ENCODE measurements at places on chromosomes 4 and X. TPM values are rescaled to one million over a fixed set of nuclear protein-coding genes. Genes with fewer than 3 reads are reported as not detected.

GRCh38 chr4:184680698-184681097 is 31.2 kb downstream of the PRIMPOL start:
- peak; percentile 70 for DNase-seq

Gene CXorf49
- total RNA-seq: not detected

DNA sequence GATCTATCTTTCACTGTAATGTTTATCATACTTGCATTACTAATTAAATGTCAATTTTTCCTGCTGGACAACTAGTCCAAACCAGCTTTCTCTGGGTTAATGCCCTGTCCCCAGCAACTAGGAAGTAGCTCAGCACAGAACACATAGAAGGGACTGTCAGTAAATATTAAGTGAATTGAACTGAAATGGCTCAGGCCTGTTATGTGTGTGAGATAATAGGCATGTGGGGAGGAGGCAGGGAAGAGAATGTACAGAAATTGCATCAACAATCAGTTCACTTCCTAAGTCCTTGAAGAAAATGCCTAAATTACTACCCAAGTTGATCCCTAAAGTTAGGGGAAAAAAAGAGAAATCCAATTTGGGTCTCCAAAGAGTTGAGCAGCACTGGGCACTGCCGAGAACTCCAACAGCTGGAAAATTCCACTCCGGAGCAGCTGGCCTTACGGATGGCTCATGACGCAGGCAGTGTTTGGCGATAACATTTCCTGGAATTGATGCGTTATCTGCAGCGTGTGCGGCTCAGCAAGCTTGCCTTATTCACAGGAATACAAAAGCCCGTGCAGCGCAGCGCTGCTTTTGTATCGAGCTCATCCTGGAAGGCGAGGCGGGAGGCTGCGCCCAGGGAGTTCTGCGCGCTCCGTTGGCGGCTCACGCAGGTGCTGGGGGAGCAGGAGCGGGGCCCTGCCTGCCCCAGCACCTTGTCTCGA is 297.3 kb upstream of the LCORL start:
- no peak for DNase-seq

DNA sequence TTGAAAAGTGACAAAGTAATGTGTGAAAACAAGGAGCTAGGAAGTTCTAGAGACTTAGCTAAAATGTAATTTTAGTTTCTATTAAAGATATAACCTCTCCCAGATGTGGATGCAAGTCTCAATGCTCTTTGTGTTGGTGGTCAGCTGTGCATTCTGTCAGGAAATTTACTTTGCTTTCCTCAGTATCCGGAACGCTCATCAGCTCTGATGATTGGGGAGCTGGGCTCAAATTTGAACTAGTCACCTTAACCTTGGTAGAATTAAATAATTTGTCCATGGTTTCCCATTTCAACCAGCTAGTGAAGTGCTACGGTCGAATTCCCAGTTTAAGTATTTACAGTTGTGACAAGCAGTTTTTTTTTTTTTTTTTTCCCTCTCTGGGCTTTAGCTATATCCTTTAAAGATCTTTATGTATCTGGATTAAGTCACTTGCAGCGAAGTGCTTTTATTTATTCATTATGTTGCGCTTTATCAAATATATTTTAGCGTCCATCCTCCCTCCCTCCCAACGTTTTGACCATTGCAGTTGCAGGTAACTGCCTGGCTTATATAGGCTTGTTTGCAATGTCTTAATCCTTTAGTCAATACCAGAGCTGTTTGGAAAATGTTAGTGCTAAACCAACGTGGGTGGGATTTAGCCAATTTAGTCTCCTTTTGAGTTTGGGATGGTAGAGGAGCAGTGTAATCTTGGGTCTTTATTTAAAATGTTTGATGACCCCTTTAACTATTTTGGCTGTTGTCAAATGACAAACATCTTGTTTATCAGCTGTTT is 2.1 kb downstream of the OGT start:
- no peak for DNase-seq

- DNase-seq: no peak
Measured at GRCh38 chr4:106266201-106266600, 49.8 kb downstream of the TBCK start.

Gene POLN
- total RNA-seq: 2.8 TPM

GRCh38 chr4:90606781-90607180 is 479.6 kb downstream of the CCSER1 start:
- DNase-seq: no peak

Gene HERC5
- 1.4 TPM for total RNA-seq

Gene MAGEE2
- 0.21 TPM for total RNA-seq

DNA sequence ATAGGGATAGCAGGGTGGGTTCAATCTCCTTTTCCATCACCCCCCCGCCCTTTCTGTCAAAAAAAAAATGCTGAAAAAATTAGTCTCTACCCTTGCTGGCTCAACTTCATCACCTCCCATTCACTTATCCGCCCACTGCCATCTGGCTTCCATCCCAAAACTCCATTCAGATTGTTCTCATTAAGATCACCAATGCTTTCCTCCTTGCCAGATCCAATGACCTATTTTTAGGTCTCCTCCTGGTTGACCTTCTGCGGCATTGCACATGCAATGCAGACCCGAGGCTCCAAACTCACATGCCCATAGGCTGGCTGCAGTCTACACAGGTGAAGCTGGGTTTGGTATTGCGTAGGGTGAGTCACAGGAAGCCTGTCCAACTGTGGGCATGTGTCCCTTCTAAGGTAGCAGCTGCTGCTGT is 21.1 kb upstream of the STIM2 start:
- DNase-seq: no peak

DNA sequence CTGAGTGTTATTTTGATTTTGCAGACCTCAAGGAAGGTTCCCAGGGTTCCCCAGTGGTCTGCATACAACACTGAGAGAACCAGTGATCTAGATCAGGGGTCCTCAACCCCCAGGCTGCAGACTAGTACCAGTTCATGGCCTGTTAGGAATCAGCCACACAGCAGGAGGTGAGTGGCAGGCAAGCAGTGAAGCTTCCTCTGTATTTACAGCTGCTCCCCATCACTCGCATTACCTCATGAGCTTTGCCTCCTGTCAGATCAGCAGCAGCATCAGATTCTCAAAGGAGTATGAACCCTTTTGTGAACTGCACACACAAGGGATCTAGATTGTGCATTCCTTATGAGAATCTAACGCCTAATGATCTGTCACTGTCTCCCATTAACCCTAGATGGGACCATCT is 28.5 kb downstream of the EDNRA start:
- no peak for DNase-seq

DNA sequence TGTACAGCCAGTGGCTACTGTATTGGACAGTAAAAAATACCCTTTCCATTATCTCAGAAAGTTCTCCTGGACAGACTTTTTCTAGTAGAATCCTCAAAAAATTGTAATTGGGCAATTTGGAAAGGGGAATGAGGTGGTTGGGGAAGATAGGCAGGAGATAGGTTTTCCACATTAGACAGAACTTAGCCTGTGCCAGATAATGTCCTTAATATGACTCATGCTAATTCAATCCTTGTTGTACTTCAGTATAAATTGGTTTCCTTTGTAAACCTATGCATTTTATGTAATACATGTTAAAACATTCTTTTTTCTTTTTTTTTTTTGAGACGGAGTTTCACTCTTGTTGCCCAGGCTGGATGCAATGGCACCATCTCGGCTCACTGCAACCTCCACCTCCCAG is 8.9 kb downstream of the EIF4E start:
- DNase-seq: no peak

Gene NHSL2
- total RNA-seq: 4.1 TPM

- no peak for DNase-seq
Measured at GRCh38 chrX:74523870-74524735, 90.3 kb downstream of the RLIM start.

Gene CFAP97
- 22.4 TPM for total RNA-seq

DNA sequence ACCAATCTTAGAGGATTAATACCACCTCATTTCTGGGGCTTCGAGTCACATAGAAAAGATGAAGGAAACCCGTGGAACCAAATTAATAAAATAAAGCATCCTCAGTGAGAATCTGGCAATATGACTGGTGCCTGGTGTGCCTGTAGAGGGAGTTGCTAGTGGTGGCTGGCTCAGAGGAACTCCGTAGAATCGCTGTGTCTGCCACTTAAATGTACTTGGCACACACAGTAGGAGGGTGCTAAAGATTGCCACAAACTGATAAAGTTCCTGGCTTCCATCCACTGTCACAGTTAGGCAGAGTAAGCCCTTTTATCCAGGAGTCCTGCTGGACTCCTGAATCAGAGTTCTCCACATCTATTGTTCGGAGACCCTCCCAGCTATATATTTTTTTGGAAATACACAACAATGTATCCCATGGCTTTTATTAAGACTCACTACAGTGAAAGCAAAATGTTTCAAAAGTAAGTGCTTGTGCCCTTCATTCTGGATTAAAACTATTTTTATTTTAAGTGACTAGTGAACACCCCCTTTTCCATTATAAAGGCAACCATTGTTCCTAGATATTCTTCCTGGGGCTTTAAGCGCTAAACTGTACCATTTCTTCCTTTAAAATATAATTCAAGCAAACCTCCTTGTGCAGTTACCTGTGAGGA is 56.6 kb downstream of the KIF4A start:
- DNase-seq: no peak

Gene BANK1
- 1.2 TPM for total RNA-seq

DNA sequence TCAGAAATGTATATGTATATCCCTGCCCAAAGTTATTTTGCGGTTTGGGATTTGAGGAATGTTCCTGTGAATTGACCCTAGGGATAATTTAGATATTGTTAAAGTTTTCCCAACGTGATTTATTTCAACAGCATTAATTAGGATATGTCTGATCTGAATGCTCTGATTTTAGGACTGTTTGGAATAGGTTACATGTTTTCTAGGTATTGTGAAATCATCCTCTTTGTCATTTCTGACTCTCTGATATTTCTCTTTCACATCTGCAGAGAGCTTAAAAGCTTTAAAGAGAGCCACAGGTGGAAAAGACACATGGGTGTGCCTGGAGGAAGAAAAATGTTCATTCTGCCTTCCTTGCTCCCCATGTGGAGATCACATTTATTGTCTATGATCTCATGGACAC is 5.1 kb downstream of the GPR101 start:
- DNase-seq: no peak

DNA sequence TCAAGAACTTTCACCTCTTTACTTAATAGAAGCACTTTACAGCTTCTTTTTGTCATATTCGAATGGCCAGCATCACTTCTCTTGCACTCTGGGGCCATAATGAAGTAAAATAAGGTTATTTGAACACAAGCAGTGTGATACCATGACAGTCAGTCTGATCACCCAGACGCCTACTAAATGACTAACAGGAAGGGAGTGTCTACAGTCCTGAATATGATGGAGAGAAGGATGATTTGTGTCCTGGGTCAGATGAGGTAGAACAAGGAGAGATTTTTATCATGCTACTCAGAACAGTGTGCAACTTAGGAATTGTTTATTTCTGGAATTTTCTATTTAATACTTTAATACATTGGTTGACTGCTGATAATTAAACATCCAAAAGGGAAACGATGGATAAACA is 284.2 kb upstream of the F9 start:
- no peak for DNase-seq

GRCh38 chrX:11341274-11342201 is 48.3 kb downstream of the AMELX start:
- DNase-seq: peak; percentile 30

- no peak for DNase-seq
Measured at GRCh38 chrX:75051047-75051446, 105.0 kb downstream of the ABCB7 start.

- no peak for DNase-seq
Measured at GRCh38 chrX:109614951-109615350, 10.0 kb downstream of the KCNE5 start.

DNA sequence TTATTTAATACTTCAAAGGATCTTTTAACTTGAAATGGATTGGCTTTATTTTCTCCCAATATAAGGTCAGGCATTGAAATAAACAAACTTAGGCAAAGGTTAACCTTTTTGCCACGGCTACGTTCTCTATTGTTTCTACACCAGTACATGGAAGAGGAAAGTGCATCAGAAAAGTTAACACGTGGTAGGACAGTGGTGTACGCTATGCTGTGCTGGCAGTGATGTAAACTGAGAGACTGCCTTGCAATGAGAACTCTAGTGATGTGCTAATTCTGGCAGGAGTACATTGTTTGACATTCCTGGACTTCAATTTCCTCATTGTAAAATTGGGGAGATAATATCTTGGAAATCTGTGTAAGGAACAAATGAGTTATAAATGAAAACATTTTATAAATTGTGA is 208.2 kb downstream of the TMA16 start:
- no peak for DNase-seq

Gene PWWP3B
- 0.27 TPM for total RNA-seq

Gene BEND2
- not detected for total RNA-seq

Gene HSPA4L
- 5.3 TPM for total RNA-seq

Gene SMR3B
- not detected for total RNA-seq

- no peak for DNase-seq
Measured at GRCh38 chr4:26611885-26612284, 28.0 kb downstream of the TBC1D19 start.

Gene LDB2
- 7.9 TPM for total RNA-seq

- no peak for DNase-seq
Measured at GRCh38 chr4:182716192-182716591, 201.0 kb downstream of the DCTD start.

Gene DMD
- 24.5 TPM for total RNA-seq

- DNase-seq: no peak
Measured at GRCh38 chr4:87745064-87745807, 54.1 kb upstream of the IBSP start.

Gene SMIM43
- not detected for total RNA-seq

Gene GLUD2
- 0.30 TPM for total RNA-seq
